Activated CD4-positive, CD25-positive, alpha-beta regulatory T cell treated with anti-CD3 and anti-CD28 coated beads, Interleukin-2, amount 50 U/mL, for 16 hours (primary cell): ENCODE measurements at places on chromosomes 11 and 22.

DNA sequence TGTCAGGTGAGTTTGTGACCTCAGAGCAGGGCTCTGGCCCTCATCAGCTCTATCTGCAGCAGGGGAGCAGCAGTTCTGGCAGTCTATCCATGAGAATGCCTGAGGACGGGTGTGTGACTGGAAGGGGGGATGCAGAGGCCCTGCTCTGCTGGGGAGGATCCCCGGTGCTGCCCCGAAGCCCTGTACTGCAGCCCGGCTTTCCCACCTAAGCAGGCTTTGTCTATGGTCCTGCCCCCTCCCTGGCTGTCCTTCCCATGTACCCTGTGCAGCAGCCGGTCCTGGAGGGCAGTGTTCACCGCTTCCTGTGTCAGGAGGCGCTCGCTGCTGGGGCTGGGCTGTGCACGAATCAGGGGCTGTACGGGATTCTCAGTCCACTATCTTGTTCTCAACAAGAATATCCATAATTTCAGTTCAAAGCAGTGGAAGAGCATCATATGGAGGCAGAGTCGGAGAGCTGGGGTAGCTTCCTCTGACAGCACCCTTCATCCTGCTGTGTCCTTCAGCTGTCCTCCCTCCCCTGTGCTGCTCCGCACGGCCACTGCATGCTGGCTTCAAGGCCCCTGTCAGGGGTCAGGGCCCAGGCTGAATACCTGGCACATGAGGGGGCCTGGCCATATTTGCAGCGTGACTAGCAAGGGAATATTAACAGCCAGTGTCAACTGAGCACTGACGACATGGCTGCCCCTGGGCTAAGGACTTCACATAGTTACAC, 125.2 kb downstream of the CTTN start:
- DNase-seq: no peak

GRCh38 chr22:32918741-32919140, 117.2 kb downstream of the TIMP3 start:
- DNase-seq: no peak

DNA sequence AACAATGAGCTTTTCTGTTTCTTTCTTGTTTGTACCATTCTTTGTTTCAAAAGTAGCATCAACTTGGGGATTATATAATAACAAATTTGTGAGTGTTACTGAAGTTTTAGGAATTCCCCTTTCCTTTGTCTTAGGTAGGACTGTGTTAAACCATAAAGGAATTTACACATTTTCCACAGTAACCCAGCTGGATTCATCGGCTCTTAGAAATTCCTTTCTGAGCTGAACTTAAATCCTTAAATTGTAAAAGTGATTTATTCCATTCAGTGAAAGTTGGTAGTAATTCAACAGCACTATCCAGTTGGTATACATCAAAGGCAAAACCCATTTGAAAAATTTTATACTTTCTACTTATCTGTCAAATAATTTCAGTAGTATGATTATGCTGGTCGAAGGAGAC, 11.8 kb downstream of the EMSY start:
- no peak for DNase-seq

GRCh38 chr11:78219493-78220217, 30.9 kb downstream of the USP35 start:
- DNase-seq: no peak

GRCh38 chr11:62054484-62055121, 69.2 kb upstream of the INCENP start:
- no peak for DNase-seq

GRCh38 chr11:129686269-129686668, 129.4 kb upstream of the TMEM45B start:
- DNase-seq: no peak

GRCh38 chr11:73645121-73645969, 1.0 kb upstream of the PLEKHB1 start:
- no peak for DNase-seq

- DNase-seq: no peak
These were observed 106.8 kb upstream of the PLET1 start for GRCh38 chr11:112367461-112367860.

- no peak for DNase-seq
These were observed 5.7 kb upstream of the C1QTNF6 start for GRCh38 chr22:37193629-37194191.

DNA sequence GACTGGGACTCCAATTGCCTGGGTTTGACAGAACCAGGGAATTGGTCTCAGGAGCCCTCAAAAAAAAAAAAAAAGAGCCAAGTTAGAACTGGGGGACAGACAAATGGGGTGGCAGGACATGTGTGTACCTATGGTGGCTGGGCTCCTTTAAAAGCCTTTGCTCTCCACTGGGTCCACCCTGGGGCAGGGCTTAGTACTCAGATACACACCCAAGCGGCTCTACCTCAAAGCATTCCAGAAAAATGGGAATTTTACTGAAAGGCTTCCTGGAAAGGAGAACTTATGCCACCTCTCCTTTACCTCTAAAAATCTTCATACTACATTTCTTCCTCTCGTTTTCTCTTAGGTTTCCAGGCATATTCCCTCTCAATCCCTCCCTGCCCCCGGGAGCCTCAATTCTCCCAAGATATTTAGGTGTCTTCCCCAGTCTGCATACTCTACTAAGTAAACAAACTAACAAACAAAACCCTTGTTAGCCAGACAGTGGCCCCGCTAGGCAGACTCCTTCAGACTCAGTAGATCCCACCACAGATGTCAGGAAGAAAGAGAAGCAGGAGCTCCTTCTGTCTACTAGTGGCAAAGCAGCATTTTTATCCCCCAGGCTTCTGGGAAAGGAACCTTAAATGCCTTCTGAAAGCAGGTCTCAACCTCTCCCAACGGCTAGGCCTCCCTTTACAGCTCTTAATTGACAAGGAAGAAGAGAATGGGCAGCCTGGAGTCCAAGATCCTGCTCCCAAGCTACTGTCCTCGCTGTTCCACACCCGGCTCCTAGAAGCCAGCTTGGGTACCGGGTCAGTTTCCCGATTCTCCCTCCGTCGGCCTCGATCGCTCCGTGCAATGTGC, 653 bp downstream of the PCSK7 start:
- DNase-seq: no peak

GRCh38 chr22:41364955-41365354, 16.8 kb upstream of the TEF start:
- no peak for DNase-seq

GRCh38 chr11:11995601-11996000, 12.8 kb downstream of the DKK3 start:
- DNase-seq: no peak

GRCh38 chr11:64314146-64314804, 3.1 kb downstream of the TRMT112 start:
- DNase-seq: no peak

DNA sequence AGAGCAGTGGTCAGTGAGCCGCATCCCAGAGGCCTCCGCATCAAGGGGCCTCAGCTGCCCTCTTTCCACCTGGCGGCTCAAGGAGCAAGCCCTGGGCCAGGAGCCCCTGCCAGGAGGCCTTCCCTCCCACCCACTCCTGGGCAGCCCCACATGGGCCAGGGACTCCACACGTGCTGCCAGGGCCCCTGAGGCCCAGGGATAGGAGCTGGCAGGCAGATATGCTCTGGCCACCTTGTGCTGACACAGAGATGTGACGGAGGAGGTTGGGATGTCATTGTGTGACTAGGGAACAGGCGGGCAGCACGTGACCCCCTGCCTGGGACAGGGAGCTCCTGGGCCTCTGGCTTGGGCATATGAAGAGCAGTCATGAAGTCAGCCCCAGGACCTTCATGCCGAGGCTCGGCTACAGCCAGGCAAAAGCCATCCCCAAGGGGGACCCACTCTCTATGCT, 77.9 kb downstream of the PIWIL3 start:
- no peak for DNase-seq

- no peak for DNase-seq
These were observed 6.1 kb upstream of the NAP1L4 start for GRCh38 chr11:2998073-2998850.

DNA sequence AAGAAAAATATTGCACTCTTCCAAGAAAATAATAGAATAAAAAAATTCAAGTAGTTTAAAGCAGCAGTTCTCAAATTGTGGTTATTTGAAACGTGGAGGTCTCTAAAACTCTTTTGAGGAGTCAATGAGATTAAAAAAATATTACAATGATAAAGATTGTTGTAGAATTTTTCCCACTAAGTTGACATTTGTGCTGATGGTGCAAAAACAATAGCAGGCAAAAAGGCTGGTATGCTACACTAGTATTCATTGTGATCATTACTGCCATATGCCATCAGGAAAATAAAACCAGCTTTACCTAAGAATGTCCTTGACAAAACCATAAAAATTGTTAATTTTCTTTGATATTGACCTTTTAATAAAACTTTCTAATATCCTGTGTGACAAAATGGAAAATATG, 505.2 kb upstream of the ANO5 start:
- DNase-seq: no peak

DNA sequence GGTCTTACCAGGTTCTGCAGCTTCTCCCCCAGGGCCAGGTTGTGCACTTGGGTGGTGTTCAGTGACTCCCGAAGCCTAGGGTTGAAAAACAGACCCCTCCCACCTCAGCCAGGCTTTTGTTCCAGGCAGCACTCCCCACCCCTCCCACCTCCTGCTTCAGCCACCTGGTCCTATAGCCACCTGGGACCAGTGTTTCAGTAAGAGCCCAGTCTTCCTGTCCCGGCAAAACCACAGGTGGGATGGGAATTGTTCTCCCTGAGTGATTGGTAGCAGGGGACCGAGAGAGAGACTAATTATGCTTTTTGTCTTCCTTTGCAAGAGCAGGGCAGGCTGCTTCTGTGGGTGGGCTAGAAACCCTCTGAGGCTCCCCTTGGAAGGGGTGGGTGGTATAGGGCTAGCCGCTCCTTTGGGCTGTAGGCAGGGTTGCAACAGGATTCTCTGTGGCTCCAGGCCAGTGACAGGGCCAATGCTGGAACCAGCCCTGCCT, 8.5 kb upstream of the NAALADL1 start:
- no peak for DNase-seq
